ENCODE measurements at places on chromosomes 4 and X.
A peak's percentile ranks its signal among the peaks of the same experiment; 100 is the strongest.

DNA sequence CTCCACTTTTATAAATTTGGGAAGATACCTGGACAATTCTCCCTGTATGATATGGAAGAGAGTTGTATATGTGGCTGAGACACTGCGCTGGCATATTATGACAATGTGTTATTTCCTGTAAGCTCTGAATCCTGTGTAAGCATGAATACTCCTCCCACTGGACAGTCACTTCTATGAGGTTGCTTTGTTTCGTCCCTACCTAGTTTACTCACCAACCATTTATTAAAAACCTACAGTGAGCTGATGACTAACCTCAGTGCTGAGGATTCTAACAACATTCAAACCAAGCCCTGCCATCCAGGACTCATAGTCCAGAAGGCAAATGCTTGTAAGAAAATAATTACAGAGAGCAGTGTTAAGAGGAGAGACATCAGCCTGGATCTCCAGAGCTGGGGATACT lies 1632.9 kb upstream of the TENM3 start:
- no peak for DNase-seq

DNA sequence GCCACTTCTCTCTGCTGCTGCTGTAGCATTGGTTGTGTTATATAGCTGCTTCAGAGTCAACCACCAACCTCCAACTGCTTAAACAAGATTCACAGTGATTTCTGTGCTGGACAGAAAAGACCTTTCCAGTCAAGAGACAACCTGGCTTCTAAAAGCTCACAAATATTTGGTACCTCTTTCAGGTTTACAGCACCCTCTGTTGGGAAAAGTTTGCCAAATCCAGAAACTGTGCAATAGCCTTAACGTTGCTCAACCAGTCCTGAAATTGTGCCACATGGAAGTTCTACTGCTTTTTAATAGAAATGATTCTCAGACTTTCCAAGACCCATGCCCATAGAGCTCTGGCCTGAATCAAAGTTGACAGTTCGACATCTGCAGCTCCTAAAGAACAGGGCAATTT lies 842.1 kb upstream of the HTR2C start:
- DNase-seq: no peak

DNA sequence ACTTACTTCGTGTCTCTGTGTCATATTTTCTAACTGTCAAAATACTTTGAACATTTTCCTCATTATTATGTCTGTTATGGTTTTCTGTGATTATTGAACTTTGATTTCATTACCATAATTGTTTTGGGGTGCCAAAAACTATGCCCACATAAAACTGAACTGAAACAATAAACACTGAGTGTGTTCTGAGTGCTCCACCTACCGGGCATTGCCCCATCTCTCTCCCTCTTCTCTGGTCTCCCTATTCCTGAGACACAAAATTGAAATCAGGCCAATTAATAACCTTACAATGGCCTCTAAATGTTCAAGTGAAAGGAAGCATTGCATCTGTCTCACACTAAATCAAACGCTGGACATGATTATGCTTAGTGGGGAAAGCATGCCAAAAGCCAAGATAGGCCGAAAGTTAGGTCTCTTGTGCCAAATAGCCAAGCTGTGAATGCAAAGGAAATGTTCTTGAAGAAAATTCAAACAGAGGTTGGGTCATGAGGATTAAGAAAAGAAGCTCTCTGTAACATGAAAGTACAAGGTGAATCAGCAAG lies 972.3 kb downstream of the PCDH7 start:
- DNase-seq: no peak

- no peak for DNase-seq
These were observed 107.1 kb upstream of the BMPR1B start for GRCh38 chr4:94650690-94651089.

- DNase-seq: no peak
These were observed 30.6 kb downstream of the ZFYVE28 start for GRCh38 chr4:2387829-2388228.

DNA sequence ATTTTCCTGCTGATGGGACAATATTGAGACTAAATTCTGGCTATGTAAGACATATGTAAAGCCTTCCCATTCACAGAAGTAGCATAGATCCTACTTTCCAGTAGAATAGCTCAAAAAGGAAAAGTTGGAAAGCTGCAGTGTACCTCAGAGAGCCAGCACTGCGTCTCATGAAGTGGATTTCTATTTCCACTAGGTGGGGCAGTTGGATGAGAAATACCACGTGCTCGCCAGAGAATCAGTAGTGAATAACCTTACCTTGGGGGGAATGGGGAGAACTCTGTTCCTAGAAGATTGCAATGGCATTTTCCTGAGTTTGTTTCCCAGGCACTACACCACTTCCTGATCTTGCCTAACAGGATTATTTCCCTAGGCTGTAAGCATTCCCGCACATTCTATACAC lies 907.1 kb downstream of the FSTL5 start:
- DNase-seq: no peak

DNA sequence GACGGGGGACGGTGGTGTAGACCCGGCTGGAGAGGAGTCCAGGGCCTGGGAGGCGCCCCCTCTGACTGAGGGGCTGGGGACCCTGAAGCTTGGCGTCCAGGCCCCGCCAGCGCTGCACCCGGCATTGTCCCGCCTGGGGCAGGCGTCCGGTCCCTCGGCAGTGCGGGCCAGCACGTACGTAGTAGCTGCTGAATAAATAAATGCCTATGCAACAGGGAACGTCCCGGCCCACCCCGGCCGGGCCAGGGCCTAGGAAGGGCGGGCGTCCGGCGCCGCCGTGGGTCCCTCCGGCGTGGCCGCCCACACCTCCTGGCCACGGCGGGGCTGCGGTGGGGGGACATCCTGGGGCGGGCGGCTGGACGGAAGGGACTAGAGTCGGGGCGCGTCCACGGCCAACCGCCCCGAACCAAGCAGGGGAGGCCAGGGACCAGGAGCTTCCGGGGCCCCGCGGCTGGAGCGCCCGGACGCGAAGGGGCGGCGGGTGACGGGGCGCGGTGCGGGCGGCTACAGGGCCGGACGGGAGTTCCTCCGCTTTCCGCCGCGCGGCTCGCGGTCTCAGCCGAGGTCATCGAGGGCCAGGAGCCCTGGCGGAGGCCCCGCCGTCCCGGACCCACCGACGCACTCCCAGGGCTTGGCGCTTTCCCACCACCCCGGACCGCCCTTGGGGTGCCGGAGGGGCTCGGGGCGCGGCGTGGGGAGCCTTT lies 886 bp upstream of the WWC2 start:
- peak; percentile 7 for DNase-seq

DNA sequence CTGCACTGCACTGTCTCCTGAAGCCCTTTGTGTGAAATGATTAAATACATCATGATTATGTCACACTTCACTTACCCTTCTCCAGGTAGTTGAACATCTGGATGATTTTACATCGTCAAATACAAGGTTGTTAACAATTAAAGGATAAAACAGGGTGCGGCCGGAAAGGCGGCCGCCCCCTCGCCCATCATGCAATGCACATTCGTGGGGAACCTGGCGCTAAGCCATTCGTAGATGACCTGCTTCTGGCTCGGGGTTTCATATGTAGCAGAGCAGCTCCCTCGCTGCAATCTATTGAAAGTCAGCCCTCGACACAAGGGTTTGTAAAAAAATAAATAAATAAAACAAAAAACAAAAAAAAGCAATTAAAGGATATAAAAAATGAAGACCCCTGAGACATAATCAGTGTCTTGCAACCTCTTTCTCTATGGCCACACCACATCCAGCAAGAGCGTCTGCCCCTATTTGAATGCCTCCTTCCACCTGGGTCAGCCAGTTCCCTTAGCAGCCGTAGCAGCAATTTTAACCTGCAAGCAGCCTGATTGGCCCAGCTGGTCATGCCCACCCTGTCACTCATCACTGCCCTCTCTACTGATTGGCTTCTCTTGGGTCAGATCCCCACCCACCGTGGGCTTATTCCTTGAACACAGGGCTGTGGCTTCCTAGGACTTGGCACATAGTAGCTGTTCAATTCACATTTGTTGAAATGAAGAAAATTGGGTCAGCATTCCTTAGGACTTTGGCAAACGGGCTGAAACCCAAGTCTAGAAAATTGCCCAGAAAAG lies 147.8 kb upstream of the PSAPL1 start:
- no peak for DNase-seq

- no peak for DNase-seq
These were observed 16.2 kb upstream of the LAMP2 start for GRCh38 chrX:120485315-120485637.

GRCh38 chrX:29699239-29699638 lies 516.1 kb upstream of the MAGEB2 start:
- DNase-seq: no peak

- no peak for DNase-seq
These were observed 31.9 kb downstream of the CBR4 start for GRCh38 chr4:168978001-168978700.

- no peak for DNase-seq
These were observed 60.2 kb downstream of the MTMR1 start for GRCh38 chrX:150753357-150753756.

DNA sequence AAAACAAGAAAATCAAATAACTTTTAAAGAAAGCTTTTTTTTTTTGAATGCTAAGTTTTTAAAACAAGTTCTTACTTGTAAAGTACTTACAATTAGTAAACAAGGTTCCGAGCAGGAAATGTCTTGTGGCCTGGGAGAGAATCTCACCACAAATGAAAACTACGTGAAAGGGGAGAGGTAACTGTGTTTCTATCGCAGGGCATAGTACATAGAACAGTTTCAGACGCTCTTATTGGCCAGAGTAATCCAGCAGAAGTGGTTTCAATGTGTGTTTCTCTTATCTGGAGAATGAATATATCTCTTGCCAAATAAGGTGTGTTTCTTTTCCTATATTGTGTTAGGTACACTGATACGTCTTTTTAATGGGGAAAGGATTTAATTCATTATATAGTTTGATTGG lies at the start of gene PLAC8:
PLAC8 (minus strand) TSS at position 154 of the 400 bp plus-strand sequence. CDS start 6,808 bp downstream, outside the sequence.
- DNase-seq: no peak

GRCh38 chr4:184053434-184053833 lies 148.3 kb downstream of the STOX2 start:
- DNase-seq: no peak

DNA sequence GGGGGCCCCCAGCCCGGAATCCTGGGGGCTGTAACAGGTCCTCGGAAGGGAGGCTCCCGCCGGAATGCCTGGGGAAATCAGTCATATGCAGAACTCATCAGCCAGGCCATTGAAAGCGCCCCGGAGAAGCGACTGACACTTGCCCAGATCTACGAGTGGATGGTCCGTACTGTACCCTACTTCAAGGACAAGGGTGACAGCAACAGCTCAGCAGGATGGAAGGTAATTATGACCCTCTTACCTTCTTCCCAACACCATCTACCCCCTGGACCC lies 1.0 kb downstream of the FOXO4 start:
- no peak for DNase-seq

DNA sequence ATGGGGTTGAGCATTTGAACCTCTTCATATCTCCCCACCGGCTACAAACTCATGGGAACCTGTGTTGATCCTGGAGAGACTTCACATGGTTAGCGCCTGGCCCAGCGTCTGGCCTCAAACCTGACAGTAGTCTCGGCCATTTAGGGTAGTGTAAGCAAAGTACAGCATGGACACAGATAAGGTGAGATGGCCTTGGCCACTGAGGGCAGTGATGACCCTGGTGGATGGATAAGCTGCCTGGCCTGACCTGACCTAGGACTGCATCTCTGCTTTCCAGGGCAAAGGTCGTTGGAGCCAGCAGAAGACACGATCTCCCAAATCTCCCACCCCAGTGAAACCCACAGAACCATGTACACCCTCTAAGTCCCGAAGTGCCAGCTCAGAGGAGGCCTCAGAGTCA lies 51.7 kb downstream of the BCORL1 start:
- no peak for DNase-seq

GRCh38 chr4:45578874-45579273 lies 545.0 kb downstream of the GABRG1 start:
- no peak for DNase-seq

- DNase-seq: no peak
These were observed 131.0 kb upstream of the CXXC4 start for GRCh38 chr4:104625706-104626105.

DNA sequence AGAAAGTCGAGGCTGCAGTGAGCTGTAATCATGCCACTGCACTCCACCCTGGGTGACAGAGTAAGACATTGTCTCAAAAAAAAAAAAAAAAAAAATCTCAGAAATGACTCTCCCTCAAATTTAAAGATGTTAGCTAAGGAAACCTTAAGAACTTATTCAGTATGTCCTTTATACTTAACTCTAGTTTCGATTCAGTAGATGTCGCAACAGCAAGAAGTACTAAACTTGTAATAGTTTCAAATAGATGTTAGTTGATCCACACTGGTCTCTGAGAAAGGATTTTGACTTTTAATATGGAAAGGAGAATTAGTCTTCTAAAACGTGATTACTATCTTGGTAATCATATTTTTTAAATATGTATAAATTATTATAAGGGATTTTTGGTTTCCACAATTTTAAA lies 29.6 kb downstream of the NKX3-2 start:
- no peak for DNase-seq

- DNase-seq: no peak
These were observed 2.6 kb downstream of the LSM6 start for GRCh38 chr4:146178126-146178525.

DNA sequence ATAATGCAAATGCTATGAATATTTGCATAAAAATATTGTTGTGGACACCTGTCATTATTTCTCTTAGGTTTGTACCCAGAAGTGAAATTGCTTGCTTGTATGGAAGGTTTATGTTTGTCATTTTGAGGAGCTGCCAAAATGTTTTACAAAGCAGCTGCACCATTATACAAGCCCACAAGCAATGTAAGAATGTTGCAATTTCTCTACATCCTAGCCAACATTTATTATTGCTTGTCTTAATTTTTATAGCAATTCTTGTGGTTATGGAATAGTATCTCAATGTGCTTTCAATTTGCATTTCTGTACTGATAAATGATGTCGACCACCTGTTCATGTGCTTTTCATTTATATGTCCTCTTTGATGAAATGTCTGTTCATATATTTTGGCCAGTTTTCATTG lies 18.7 kb upstream of the RBMX start:
- DNase-seq: no peak

GRCh38 chrX:7996851-7997250 lies 69.6 kb upstream of the PNPLA4 start:
- DNase-seq: no peak

- no peak for DNase-seq
These were observed 77.4 kb upstream of the NRK start for GRCh38 chrX:105744946-105745345.

DNA sequence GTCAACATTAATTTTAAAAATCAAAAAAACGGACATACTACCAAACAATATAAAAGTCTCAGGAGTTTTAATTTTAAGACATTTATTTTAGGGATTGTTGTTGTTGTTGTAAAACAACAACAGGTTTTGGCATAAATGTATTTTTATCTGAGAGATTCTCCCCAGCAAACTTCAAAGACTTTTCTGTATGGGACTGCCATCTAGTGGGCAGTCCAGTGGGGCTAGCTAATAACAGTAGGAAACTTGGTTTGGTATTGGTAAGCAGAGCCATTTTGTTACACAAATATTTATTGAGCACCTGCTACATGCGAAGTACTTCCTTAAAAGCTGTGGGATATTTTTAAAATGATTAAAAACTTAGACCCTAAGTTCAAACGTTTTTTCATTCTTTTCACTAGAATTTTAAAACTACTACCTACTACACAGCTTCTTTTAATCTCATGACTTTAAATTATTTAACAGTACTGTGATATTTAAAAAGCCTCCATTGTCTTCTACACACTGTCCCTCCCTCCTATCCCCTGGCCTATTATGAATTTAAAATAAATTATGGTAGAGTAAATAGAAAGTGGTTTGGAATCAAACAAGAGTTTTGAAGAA lies 1028.4 kb upstream of the INTU start:
- no peak for DNase-seq
